ENCODE measurements at places on chromosomes 4 and X. TPM values are rescaled to one million over a fixed set of nuclear protein-coding genes. Genes with fewer than 3 reads are reported as not detected.

- DNase-seq = no peak
Observed at GRCh38 chrX:138683600-138683999, 27.9 kb downstream of the FGF13 start.

The DGAT2L6 gene
- not detected for total RNA-seq

GRCh38 chr4:140131675-140132229 lies 22.2 kb downstream of the MAML3 start:
- DNase-seq = no peak

The FRG2 gene
- not detected for total RNA-seq

- no peak for DNase-seq
Observed at GRCh38 chr4:80255329-80256095, 11.0 kb upstream of the FGF5 start.

All from tibial nerve (tissue), 4 donors.